ENCODE measurements at places on chromosomes 7 and 10.
A peak's percentile ranks its signal among the peaks of the same experiment; 100 is the strongest.

GRCh38 chr7:104650991-104651640 is 322.7 kb downstream of the LHFPL3 start:
- DNase-seq, result peak; percentile 7

- no peak for DNase-seq
These were observed 43.3 kb downstream of the C10orf120 start for GRCh38 chr10:122656308-122656705.

- DNase-seq, result no peak
These were observed 15.9 kb downstream of the FBH1 start for GRCh38 chr10:5905854-5906507.

GRCh38 chr10:78190051-78190825 is 156.6 kb downstream of the RPS24 start:
- no peak for DNase-seq

DNA sequence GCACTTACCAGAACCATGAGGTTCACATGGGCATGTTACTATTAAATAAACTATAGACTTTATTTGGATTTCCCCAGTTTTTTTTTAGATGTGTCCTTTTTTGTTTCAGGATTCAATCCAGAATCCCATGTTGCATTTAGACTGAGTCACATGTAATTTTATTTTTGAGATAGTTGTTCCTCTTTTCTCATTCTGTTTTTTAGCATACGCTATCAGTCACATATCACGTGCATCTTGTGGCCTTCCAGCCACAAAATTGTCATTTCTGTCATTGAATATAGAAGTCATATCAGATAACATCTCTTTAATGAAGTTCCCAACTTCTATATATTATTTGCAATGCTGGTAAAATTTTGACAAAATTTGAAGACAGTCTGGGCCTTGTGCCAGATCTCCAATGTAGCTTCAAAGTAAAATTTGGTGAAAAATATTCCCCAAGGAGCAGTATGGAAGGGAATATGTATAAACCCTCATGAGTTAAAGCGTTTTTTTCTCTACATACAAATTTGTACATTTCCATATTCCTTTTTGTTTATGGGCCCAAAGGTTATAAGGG is 132.3 kb upstream of the MKI67 start:
- DNase-seq, result no peak

DNA sequence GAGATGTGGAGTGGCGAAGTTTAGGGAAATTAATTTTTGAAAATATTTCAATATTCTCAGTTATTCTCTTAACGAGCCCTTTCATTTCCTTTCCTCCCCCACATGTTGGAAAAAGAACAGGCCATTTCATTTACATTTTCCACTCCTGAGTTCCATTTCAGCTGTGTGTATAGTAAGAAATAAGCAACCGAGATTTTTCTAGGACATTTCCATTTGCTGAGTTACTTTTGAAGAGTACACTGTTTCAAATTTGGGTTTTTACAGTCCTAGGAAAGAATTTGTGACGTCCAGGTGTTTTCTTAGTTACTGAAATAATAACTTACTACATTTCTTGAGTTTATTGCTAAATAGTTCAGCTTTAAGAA is 1.2 kb downstream of the SEPTIN7 start:
- DNase-seq, result no peak

DNA sequence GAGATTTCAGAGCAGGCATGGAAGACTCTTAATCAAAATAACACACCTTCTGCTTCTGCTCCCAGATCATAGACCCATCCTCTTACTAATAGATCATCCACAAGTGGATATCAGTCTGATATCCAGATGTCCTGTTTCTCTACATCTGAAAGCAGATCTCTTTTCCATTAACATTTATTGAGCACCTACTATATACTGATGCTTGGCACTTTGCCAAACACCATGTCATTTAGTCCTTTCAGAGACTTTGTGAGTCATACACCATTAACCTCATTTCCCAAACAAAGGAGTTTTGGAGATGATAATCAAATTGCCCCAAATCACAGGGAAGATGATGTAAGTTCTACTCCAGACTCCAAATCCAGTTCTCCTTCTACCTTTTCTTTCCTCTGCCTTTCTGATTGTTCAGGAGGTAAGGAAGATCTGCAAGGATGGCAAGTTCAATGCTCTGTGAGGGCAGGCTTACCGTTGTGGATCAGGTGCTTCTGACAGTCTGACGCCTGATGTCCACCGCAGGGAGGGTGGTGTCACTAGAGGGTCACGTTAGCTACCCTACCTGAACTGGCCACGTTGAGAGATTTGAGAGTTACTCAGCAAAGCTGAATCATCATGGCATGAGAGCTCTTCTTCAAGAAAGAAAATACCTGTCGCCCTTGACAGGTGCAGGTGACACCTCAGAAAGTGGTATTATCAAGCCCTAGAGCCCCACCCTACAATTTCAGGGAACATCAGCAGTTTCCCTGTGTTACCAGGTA is 269.6 kb upstream of the ZMIZ1 start:
- DNase-seq, result no peak

DNA sequence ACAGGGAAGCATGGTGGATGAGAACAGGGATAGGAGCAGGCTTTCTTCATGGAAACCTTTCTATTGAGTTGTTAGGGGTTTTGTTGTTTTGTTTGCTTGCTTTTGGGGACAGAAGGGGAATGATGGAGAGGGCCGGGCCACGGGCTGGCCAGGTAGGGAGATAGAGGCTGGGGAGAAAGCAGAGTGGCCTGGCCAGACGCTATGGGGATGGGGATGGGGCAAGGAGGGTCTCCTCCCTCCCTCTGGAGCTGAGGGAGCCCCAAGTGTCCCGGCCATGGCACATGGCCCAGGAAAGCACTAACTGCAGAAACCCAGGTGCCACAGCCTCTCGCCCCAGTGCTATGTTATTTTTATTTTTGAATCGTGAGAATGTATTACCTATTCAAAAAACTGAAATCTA is 10.0 kb downstream of the AOC1 start:
- DNase-seq, result no peak

DNA sequence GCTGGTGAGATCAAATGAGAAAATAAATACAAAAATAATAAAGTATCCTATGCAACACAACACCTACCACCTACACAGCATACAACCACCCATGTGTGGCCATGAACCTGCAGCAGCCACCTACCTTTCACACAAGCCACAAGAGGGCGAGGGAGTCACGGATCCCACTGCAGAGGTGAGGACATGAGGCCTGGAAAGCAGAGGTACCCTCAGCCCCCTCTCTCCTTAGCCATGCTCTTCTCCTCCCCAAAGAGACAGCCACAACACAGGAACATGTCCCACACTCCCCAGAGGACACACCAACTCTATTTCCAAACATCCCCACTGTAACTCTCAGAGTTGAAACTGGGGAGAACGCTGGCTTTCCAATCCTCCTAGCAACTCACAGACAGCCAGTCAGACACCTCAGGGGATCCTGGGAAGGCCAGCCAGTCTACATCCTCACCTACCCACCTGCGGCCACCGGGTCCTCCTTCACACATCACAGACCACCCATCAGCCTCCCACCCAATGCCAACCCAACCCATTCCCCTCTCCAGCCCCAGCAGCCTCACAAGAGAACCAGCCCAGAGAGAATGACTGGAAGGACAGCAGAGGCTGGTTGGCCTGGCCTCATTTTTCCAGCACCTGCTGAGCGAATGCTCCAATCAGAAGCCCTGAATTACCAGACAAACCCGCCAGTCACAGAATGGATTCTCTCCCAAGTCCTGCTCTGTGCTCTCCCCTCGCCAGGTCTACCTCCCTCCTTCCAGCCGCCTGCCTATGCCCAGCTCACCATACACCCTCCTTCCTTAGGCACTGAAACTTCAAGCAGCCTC is 18.4 kb downstream of the DLG5 start:
- no peak for DNase-seq

DNA sequence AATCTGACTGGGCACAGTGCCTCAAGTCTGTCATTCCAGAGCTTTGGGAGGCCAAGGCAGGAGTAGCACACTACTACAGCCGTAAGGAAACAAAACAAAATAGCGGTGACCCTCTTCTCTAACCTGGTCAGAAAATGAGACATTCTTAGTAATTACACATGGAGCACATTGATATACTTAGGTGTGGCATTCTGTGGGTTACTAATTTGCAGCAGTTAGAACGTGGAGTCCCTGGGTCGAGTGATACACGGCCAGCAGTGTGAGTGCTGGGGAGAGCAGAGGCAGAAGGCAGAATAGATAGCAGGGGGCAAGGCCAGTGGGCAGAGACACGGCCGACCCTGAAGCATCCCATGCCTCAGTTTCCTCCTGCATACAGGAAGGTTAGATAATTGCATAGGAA is 28.9 kb upstream of the SFMBT2 start:
- no peak for DNase-seq

DNA sequence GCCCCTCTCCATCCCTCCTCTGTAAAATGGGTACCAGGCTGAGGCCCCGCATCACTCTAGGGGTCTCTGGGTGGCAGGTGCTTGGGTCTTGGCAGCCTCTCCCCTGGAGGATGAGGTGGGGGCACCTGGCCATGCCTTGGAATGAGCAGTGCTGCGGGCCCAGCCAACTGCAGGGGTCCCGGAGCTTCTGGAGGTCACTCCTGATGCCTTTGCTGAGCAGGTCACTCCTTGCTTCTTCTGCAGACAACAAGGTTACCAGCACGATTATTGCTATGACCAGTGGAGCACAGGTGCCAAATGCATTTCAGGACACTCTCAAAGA is 22.4 kb upstream of the ZNF488 start:
- no peak for DNase-seq

- no peak for DNase-seq
These were observed 89.9 kb downstream of the KAT6B start for GRCh38 chr10:74916283-74916682.

DNA sequence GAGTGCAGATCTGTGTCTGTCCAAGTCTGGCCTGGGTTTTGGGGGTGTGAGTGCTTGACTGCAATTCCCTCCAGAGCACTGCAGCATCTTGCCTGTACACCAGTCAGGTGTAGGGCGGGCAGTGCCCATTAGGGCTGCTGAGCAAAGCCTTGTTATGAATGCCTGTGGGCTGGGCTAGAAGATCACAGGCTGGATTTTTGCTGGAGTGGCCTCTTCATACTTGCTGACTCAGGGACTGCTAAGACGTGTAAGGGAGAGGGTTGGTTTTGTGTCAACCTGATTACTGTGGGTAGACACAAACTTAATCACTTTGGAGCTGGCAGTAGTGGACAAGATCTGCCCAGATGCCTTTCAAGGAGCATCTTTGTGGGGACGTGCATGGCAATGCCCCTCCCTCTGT is 29.6 kb downstream of the DMBT1 start:
- no peak for DNase-seq

DNA sequence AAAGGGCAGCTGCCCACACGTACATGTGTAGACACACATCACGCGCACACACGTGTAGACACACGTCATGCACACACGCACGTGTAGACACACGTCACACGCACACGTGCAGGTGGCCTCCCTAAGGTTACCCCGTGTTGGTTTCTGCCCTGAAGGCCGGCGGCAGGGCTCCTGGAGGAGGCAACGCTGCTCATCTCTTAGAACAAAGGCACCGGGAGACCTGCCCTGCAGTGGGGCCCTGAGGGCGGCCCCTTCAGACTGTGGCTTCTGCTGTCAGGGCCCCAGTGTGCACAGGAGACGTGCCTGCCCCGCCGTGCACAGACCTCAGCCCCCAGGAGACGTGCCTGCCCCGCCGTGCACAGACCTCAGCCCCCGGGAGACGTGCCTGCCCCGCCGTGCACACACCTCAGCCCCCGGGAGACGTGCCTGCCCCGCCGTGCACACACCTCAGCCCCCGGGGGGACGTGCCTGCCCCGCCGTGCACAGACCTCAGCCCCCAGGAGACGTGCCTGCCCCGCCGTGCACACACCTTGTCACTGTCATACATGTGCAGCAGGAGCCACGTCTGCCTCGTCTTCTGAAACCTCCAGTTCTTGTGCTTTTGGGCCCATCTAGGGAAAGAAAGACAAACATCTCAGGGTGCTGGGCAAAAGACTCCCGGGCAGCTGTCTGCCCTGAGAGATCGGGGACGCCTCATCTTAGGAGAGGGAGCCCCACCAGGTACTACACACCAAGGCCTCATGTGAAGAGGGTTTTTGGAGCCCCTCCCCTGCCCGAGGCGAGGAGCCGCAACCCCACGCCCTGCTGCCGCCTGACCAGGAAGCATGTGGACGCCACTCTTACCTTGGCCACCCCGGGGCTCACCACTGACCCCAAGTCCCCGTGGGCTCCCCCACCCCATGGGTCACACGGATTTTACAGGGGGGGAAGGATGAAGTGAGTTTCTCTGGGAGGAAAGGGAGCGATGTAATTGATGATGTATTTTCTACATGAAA is 17.3 kb downstream of the CYP2W1 start:
- no peak for DNase-seq

DNA sequence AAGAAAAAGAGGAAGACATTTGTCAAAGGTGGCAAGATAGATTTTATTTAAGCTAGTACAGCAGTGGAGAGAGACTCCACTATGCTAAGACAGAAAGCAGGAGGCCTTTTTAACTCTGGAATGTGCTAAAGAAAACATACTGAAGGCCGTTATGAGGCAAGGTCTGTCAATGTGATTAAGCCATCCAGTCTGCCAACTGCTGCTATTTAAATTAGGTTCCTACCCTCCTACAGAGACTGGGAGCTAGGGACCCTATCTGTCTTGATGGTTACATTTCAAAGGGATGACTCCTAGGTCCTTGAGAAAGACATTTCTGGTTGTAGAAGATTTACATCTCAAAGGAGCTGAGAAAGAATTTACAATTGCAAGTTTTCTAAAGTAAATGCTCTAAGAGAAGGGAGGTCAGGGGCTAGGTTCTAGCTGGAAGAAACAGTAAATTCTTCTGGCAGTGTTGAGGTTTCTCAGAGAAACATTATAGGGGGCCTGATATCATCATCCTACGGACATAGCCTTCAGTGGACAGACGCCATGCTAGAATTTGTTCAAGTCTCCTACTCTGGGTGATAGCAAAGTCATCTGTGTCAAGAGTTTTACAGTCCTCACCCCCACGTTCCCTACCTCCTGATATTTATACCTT is 211.6 kb downstream of the PHF14 start:
- DNase-seq, result no peak

GRCh38 chr7:124655990-124656389 is 109.6 kb downstream of the GPR37 start:
- no peak for DNase-seq

- DNase-seq, result no peak
These were observed 1.1 kb downstream of the ODAD2 start for GRCh38 chr10:27997865-27998177.
